ENCODE measurements at places on chromosomes 3 and 15.

DNA sequence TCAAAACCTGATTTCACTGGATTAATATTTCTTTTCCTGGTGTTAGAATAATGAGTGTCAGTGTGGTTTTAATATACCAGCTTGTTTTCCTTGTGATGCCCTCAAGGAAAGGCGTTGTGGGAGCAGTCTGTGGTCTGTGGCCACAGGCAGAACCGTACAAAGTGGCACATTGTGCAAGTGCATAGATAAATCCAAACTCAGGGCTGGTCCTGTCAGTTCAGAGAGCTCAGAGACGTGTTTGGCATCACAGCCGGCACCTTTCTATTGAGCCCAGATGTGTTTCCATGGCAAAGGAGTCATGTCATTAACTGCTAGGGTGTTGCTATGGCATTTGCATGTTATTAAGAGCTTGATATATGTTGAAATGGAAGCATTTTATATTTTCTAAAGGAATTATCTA is 289.9 kb upstream of the RASGRP1 start:
- no peak for DNase-seq

DNA sequence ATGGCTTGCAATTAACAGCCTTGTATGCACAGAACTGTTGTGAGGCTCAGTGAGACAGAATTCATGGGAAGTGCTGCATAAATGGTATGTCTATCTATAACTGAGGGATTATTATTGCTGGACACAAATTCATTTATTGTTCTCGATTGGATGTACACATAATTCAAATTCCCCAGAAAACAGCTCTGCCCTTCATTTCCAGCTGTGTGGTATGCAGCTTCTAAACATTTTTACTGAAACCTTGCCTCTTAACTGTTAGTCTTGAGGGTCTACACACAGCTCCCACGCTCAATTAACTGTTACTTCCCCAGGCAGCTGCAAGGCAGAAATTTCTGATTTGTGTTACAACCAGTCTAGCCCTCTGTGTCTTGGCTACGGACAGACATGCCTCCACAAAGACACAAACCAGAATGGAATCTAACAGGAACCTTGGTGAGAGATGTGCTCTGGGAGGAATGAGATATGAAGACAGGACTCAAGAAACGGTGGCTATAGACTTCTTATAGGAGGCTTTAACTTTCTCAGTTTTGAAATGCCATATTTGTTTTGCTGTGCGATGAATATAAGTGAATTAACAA is 139.7 kb upstream of the TBL1XR1 start:
- DNase-seq = no peak

- DNase-seq = no peak
These were observed 173.0 kb upstream of the FRMD4B start for GRCh38 chr3:69558912-69559311.

GRCh38 chr3:47079432-47079831 is 84.5 kb downstream of the SETD2 start:
- no peak for DNase-seq

GRCh38 chr3:108755686-108756085 is 1.5 kb downstream of the RETNLB start:
- DNase-seq = no peak

- no peak for DNase-seq
These were observed 144.8 kb downstream of the PDCD6IP start for GRCh38 chr3:33943277-33943676.

- DNase-seq = no peak
These were observed 268.7 kb upstream of the ARRDC4 start for GRCh38 chr15:97691799-97692198.

DNA sequence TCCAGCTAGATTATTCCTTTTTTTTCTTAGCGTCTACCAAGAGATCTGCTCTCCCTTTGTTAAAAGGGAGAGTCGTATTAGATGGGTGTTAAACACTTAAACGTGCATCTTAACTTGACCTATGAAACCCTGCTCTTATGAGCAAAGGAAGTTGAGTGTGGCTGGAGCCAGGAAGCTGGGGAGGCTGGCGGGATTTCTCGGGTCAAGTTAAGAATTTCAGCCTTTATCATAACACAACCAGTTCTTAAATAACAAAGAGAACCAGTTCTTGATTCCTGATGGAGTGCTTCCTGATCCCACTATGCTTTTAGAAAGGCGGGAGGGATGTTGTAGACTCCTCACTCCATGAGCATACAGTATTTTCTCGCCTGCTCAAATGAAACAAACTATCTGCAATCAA is 215.1 kb downstream of the ITPR1 start:
- DNase-seq = no peak

DNA sequence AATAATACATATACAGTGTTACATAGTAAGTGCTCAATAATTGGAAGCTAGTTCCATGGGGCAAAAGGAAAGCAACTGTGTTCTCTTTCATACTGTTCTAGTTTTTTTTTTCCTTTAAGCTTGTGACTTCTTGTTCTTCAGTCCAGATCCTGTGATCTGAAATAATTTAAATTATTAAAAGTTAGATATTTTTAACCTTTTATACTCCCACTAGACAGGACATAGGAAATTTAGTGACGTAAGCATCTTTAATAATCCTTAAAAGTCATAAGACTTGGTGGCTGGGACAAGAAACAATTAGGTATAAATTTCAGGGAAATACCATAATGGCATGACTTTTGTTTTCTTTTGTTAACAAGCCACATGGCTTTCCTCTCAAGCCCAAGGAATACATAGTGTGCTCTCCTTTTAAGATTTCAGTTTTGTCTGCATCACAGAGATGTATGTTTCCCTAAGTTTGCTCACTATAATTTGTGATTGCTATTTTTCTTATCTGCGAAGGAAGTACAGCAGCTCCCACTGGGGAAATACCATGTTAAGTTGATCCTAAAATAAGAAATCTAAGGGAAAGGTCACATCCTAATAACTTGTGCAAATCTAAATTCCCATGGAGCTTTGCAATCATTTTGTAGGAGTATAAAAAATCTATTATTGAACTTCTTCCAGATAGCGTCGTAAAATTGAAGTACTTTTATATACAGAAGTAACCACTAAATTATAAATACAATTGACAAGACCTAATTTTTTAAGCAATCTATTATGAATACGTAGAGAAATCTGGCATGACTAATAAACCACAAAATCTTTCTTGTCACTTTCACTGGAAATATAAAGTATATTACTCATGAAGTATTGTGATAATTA is 30.1 kb downstream of the PPARG start:
- DNase-seq = no peak
